Activated CD8-positive, alpha-beta memory T cell treated with anti-CD3 and anti-CD28 coated beads, Interleukin-2, amount 50 U/mL, for 4 hours (primary cell): ENCODE measurements at places on chromosomes 16 and 17.

DNA sequence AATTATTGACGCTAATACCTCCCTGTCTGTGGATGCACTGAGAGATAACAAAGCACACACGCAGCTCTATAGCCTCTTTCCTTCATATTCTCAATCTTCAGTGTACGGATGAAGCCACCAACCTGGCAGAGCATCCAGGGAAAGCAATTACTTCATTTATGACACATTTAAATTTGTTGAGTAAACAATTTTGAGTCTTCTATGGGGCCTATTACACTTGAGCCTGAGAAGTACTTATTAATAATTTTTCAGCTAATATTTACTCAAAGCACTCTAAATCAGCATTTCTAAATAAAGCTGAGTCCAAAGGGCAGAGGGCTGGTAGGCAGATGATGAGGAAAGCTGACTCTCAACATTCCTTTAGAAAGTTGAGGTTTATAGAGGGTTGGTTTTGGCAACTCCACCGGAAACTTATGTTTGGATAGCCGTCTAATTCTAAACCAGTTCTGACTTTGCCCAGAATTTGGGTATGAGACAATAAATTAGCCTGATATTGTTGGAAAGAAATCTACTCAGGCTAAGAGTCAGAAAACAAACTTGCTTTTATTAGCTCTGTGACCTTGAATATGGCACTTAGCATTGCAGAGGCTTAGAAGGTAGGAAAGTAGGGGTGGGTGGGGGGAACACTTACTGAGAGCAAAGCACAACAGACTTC, 643.5 kb downstream of the CDH11 start:
- DNase-seq, result no peak

GRCh38 chr17:81409190-81409935, 14.1 kb downstream of the BAHCC1 start:
- DNase-seq, result no peak

DNA sequence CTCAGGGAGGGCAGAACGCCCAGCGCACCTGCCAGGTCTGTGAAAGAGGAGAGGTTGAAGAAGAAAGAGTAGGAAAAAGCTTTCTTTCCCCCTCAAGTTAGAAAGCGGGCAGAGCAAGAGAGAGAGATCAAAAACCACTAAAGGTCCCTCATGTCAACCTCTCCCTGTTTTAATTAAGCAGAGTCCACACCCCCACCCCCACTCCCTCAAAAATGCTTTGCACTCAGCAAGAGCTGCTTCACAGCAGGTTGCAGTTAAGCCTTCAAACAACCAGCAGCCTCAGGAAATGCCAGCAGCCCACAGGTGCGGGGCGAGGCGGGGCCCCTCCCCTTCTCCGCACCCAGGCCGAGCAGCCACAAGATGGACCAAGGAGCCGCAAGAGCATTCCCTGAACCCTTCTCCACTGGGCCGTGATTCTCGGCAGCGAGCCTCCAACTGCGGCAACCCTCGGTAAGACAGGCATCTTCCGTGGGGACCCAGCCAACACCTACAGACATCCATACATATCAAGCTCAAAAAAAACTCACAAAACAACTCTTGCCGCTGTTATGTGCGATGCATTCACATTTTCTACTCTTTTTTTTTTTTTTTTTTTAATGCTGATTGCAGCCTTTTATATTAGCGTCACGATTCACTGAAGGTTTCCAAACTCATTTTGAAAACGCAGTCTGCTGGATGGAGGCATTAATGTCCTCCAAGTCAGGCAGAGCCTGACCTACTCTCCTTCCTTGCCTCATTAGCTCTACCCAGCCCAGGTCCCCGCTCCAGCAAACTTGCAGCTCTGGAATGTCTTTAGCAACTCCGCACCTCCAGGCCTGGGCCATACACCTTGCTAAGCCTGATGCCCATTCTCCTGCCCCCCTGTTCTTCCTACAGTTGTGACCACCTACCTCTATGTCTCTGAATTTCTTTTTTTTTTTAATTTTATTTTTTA, 66.1 kb downstream of the AXIN2 start:
- no peak for DNase-seq

GRCh38 chr16:11359370-11359769, 14.1 kb downstream of the RMI2 start:
- DNase-seq, result no peak
